ENCODE measurements at places on chromosomes 7 and 10. TPM values are rescaled to one million over a fixed set of nuclear protein-coding genes. Genes with fewer than 3 reads are reported as not detected.

FRMD4A gene
- total RNA-seq = 70.9 TPM

DDC gene
- total RNA-seq = 0.55 TPM

PKD2L1 gene
- total RNA-seq = not detected

COL26A1 gene
- total RNA-seq = not detected

PARG gene
- 45.0 TPM for total RNA-seq

RPEL1 gene
- total RNA-seq = not detected

PAPOLB gene
- total RNA-seq = not detected

MRLN gene
- not detected for total RNA-seq

CHAT gene
- total RNA-seq = not detected

NEUROG3 gene
- total RNA-seq = not detected

C10orf105 gene
- total RNA-seq = 2.1 TPM

CCDC7 gene
- total RNA-seq = 29.3 TPM

SFXN2 gene
- 10.5 TPM for total RNA-seq

EGR2 gene
- total RNA-seq = 3.3 TPM

VAX1 gene
- not detected for total RNA-seq

NAT16 gene
- not detected for total RNA-seq

OPN1SW gene
- not detected for total RNA-seq

SPDYE2 gene
- total RNA-seq = not detected

SPDYE16 gene
- total RNA-seq = not detected

UTF1 gene
- not detected for total RNA-seq

CYP2C19 gene
- not detected for total RNA-seq

THNSL1 gene
- 2.2 TPM for total RNA-seq

DUSP5 gene
- total RNA-seq = 39.5 TPM

KAZALD1 gene
- total RNA-seq = 57.3 TPM

GPR15LG gene
- not detected for total RNA-seq

PON2 gene
- 33.5 TPM for total RNA-seq

CLDN4 gene
- total RNA-seq = not detected

TAS2R60 gene
- total RNA-seq = 1.1 TPM

ZNF117 gene
- 16.5 TPM for total RNA-seq

SPDYE5 gene
- total RNA-seq = 0.26 TPM

WASHC2C gene
- total RNA-seq = 64.5 TPM

OLAH gene
- total RNA-seq = 3.5 TPM

ZNF804B gene
- total RNA-seq = not detected

PIP gene
- not detected for total RNA-seq

CPN1 gene
- not detected for total RNA-seq

EVX1 gene
- total RNA-seq = not detected

THSD7A gene
- total RNA-seq = 6.5 TPM

DPP6 gene
- total RNA-seq = 3.6 TPM

ZNF425 gene
- total RNA-seq = 0.77 TPM

FAM171A1 gene
- 17.4 TPM for total RNA-seq

ACTL6B gene
- not detected for total RNA-seq

KCNH2 gene
- total RNA-seq = 5.1 TPM

MEOX2 gene
- total RNA-seq = 1.0 TPM

JAKMIP3 gene
- total RNA-seq = 0.32 TPM

CEP55 gene
- total RNA-seq = 3.3 TPM

WDR91 gene
- total RNA-seq = 30.8 TPM

CALML3 gene
- total RNA-seq = not detected

NKX2-3 gene
- 32.9 TPM for total RNA-seq

CTAGE15 gene
- total RNA-seq = not detected

PRTFDC1 gene
- total RNA-seq = 0.85 TPM

OPN4 gene
- not detected for total RNA-seq

NEUROD6 gene
- total RNA-seq = not detected

EPHB6 gene
- total RNA-seq = 12.9 TPM

PRXL2A gene
- total RNA-seq = 15.1 TPM

PPIF gene
- total RNA-seq = 78.1 TPM
